ENCODE measurements at places on chromosomes 5 and 9.

DNA sequence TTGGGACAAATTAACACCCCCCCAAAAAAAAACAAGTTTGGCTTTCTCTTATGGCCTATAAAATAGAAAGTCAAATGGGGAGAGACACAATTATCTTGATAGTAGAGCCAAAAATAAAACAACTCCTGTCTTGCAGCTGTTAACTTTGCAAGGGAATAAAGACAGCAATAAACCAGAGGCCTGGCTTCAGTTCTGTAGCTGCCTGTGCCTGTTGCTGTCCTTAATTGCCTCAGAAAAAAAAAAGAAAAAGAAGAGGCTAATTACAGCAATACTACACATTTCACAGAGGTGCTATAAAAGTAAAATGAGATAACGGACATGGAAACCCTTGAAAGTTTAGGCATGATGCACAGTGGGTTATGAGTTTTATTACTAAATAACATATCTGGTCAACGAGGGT is 170.7 kb upstream of the IRX1 start:
- DNase-seq: no peak

- DNase-seq: no peak
These were observed 21.3 kb upstream of the ANKRD34B start for GRCh38 chr5:80591352-80591751.

DNA sequence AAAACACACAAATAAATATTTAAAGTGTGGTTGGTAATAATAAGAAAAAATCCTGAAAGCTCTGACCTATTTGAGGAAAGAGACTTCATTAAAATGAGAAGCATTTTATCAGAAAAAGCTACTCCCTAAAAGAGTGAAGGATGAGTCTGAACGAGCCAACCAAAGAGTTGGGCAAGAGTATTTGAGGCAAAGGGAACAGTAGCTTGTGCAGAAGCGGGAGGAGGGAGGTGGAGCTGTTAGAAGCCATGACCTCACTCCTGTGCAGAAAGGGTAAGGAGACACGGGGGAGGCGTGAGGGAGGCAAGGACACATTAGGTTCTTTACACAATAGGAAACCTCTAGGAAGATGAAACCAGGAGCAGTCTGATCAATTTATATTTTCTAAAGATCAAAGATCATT is 29.4 kb downstream of the SH3RF2 start:
- no peak for DNase-seq

DNA sequence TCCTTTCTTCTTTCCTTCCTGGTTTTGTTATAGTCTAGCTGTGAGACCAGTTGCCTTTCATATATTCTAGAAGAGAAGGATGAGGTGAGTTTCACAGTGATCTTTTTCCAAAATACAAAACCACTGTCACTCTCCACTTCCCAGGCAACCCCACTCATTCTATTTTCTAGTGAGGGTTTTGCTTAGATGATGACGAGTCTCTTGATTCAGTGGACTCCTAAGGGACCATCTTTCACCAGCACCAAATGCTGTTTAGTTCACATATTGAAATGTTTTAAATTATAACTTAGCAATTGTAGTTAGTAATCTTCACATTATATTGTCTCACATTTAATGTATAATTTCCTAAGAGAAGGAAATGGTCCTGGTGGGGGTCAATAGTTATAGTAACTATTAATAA is 25.2 kb downstream of the PIK3R1 start:
- no peak for DNase-seq

- DNase-seq: no peak
These were observed 213.6 kb upstream of the KCNN2 start for GRCh38 chr5:114148253-114148652.

- no peak for DNase-seq
These were observed 80.1 kb downstream of the F2RL2 start for GRCh38 chr5:76542887-76543690.

- DNase-seq: no peak
These were observed 201.9 kb downstream of the ZNF608 start for GRCh38 chr5:124544366-124545055.

DNA sequence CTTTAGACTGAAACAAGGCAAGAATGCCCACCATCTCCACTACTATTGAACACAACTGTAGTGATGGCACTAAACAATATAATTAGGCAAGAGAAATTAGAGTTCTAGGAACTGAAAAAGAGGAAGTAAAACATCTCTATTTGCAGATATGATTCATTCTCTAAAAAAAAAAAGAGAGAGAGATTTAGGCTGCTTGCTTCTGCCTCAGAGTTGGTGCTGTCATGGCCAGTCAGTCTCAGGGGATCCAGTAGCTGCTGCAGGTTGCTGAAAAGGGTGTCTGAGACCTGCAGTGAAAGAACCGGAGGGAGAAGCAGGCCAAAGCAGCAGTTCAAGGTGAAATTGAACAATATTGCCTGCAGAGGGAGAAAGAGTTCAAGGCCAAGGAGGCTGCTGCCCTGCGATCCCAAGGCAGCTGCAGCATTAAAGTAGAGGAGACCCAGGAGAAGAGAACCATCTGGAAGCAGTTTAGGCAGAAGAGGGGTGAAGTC is 72.5 kb downstream of the AP3B1 start:
- DNase-seq: no peak

DNA sequence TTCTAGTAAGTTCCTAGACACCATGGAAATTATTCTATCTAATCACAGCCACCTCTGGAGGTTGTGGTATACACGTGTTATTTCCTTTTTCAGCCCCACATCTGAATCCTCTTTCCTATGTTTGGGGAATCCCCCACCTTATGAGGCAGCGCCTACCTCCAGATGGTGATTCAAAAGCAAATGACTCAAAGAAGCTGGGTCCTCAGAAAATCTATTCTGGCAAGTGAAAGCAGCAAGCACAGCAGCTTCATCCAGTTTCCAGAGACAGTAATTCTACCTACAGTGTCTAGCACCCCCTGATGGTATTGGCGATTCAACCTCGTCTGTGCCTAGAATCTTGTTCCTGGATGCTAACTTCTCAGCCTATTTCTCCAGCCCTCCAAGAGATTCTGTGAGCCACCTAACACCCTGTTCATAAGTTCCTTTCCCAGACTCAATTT is 43.0 kb downstream of the STRBP start:
- no peak for DNase-seq

DNA sequence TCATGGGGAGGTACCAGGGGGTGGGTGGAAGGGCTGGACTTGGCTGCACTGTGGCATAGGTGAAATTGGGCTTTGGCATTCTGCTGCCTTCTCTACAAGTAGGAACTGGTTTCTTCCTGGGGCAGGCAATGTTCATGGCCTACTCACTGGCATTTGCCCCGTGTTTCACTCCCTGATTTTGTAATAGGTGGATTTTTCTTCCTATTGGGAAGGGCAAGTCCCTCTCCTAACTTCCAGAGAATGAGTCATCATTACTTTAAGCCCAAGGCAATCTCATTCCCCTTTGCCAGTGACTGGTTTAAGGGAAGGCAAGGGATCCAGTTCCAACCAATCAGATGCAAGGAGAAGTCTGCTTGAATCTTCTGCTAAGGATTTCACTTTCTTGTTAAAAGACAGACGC is 67.9 kb upstream of the ANKRD55 start:
- no peak for DNase-seq

GRCh38 chr5:103327451-103327850 is 68.9 kb downstream of the MACIR start:
- no peak for DNase-seq

DNA sequence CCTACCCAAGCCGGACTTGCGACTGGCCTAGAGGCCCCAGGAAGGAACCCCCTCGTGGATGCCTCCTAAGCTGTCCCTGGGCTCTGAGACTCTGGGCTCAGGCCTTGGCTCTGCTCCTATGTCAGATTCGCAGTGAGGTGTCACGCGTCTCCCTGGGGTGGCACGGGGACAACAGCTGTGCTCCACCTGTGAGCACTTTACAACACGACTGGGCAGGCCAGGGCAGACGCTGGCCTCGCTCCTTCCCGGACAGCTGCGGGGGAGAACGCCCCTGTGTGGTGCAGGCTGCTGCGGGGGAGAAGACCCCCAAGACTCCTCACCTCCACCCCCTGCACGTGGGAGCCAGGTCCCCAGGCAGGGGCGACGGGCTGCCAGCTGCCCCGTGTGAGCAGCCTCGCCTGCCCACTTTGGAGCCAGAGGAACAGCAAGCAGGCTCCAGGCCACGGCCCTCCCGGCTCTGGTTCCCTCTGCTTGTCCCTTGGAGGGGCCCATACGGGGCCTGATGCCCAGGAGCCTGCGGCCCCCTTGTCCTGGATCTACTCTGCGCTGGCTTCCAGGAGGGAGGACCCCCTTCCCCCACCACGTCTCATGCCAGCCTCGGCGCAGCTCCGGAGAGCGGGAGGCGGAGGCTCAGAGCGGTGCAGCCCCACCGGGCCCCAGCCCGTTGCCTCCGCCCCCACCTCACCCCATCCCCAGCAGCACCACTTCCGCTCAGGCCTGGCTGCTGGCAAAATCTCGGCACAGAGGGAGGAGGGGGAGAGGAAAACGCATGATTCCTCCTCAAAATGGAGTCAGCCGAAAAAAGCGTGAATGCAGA is 36.0 kb downstream of the SARDH start:
- DNase-seq: no peak

GRCh38 chr9:121607434-121608167 is 43.8 kb upstream of the DAB2IP start:
- no peak for DNase-seq

DNA sequence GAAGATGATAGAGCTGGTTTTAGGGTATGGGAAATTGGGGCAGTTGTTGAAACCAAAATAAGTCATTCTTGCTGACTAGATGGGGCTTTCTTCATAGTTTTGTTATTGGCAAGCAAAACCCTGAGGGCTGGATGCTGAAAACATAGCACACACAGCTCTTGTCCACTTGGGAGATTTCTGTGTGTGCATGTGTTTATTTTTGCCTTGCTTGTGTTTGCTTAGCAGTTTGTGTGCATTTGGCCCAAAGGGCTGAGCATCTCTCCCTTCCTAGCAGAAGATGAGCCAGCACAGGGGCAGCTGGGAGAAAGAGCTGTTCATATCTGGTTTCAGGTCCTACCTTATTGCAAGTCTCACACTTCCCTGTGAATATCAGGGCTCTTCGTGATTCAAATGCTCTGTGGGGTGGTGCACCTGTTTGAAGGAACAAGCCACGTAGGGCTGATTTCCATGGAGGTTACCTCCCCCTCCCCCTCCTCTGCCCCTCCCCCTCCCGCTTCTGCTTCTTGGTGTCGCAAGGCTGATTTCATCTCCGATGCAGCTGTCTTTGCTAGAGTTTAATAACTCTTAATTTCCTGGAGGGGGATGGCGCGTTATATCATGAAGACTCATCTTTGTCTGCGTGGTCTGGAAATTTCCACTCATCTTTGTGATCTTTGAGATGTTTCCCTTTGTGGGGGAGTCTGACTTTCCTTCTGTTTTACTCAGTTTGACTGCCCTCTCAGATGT is 296.5 kb downstream of the ARHGAP26 start:
- DNase-seq: no peak
